GM06990 (cell line): ENCODE measurements at places on chromosomes 3 and 15.

DNA sequence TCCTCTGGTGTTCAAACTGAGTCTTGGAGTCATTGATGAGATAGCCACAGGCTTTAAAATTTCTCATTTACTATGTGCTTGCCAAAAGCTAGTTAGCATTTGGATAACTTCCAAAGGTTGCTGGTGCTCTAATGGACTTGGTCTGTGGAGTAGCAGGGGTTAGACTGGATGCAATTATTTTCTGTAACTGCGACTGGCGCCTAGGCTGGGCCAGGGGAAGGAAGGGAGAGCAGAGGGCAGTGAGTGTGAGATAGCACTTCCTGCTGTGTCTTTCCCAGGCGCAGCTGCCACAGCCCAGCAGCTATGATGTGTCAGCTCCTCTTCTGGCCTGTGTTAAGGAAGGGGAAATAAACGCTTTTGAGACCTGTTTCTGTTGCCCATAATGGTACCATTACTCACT lies 98.6 kb downstream of the MYRIP start:
- no peak for DNase-seq

- DNase-seq = no peak
Observed at GRCh38 chr3:76683256-76683655, 356.6 kb upstream of the ROBO2 start.

- no peak for DNase-seq
Observed at GRCh38 chr3:115671761-115672455, 48.6 kb downstream of the GAP43 start.

GRCh38 chr3:122810734-122811133 lies 15.9 kb downstream of the SLC49A4 start:
- DNase-seq = no peak

GRCh38 chr3:124007186-124007585 lies 15.3 kb upstream of the ROPN1 start:
- DNase-seq = no peak

- no peak for DNase-seq
Observed at GRCh38 chr3:45568848-45569762, 25.4 kb upstream of the LIMD1 start.
